ENCODE measurements at places on chromosomes 3 and 15. TPM values are rescaled to one million over a fixed set of nuclear protein-coding genes. Genes with fewer than 3 reads are reported as not detected.
A peak's percentile ranks its signal among the peaks of the same experiment; 100 is the strongest.

Gene SPINK8
- polyA plus RNA-seq, result not detected

Gene STRA6
- polyA plus RNA-seq, result 8.2 TPM

Gene SI
- not detected for polyA plus RNA-seq

Gene KNL1
- polyA plus RNA-seq, result 16.7 TPM

Gene CISH
- polyA plus RNA-seq, result 2.1 TPM

Gene SLC6A20
- 0.05 TPM for polyA plus RNA-seq

Gene LSAMP
- polyA plus RNA-seq, result 1.4 TPM

DNA sequence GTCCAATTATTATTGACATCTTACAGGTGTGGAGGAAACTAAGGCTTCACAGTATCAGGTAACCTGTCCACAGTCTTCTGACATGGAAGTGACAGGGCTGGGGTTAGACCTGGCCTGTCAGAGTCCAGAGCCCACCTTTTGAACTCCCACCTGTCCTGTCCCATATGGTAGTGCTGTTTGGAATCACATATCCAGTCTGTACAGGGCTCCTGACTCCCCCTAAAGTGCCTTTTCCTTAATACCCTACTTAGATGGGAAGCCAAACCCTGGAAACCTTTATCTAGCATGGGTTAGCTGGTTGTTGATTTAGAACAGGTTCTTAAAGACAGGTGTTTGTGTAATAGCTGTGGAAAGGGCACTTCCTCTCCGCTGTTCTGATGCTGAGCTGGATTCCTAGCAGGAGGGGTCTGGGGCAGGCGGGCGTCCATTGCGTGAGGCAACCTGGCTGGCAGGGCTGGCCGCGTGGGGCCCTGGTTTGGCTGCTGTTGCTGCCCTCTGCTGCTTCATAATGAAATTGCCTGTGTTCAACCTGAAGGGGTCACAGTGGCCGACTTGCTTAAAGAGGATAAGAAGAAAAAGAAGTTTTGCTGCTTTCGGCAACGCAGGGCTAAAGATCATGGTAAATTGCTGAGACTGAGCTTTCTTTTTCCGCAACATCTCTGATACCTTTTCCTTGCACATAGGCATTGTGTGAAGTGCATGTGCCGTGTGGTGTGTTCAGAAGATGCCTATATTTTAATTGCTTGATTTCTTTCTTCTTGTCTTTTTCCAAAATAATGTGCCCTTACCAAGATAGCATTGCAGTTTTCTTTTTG, 136.2 kb downstream of the CHDH start:
- peak; percentile 95 for DNase-seq

- no peak for DNase-seq
These were observed 58.0 kb downstream of the ITPR1 start for GRCh38 chr3:4551051-4551711.

DNA sequence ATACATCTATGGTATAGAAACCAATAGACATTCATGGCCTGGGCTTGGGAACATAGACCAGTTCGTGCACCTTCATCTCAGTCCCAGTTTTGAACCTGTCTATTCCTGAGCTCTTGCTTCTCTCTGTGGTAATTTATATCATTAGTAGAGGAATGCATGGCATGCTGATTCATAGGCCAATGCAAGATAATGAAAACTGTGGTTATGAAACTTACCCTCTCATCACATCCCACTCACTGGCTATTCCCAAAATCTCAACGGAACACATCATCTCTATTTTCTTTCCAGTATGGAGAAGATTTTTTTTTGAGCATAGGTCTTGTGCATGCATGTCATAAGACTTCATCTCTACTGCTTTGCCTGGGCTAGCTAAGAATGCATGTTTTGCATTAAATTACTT, 18.7 kb upstream of the P2RY12 start:
- DNase-seq, result no peak

DNA sequence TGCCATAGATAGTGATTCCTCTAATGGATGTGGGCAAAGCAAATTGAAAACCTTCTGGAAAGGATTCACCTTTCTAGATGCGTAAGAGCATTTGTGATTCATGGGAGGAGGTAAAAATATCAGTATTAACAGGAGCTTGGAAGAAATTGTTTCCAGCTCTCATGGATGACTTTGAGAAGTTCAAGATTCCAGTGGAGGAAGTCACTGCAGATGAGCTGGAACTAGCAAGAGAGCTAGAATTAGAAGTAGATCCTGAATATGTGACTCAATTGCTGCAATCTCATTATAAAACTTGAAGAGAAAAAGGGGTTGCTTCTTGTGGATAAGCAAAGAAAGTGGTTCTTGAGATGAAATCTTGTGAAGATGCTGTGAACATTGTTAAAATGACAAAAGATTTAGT, 88.0 kb upstream of the ACKR4 start:
- no peak for DNase-seq

DNA sequence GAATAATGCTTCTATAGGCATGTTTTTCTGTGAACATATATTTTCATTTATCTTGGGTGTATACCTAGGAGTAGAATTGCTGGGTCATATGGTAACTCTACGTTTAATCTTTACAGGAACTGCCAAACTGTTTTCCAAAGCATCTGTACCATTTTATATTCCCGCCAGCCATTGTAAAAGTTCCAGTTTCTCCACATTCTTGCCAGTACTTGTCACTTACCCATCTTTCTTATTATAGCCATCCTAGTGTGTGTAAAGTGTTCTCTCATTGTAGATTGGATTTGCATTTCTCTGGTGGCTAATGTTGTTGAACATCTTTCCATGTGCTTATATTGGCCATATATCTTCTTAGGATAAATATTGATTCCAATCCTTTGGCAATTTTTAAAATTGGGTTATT, 31.2 kb upstream of the CFAP20DC start:
- DNase-seq, result no peak

DNA sequence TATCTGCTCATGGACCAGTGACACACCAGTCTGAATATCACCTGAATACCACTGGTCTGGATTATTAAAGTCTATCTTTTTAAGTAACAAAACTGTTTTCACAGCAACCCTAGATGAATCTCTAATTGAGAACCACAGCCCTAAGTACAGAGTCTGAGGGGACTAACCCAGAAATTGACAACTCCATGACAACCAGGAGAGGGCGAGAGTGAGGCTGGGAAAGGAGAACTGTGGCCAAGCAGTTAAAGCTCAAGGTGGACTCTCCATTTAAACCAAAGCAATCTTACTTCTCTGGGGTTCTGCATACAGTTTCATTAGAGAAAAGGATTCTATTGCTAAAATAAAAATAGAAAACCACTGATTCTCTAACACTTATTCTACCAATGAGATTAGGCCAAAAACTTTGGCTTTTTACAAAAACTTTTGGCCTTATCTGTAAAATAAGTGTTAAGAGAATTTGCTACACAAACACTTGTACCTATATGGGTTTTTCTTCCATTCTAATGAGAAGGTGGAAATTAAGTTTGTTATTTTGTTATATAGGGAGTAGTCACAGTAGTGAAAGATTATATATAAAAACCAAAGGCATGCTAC, 11.4 kb downstream of the NEK10 start:
- DNase-seq, result peak; percentile 82

DNA sequence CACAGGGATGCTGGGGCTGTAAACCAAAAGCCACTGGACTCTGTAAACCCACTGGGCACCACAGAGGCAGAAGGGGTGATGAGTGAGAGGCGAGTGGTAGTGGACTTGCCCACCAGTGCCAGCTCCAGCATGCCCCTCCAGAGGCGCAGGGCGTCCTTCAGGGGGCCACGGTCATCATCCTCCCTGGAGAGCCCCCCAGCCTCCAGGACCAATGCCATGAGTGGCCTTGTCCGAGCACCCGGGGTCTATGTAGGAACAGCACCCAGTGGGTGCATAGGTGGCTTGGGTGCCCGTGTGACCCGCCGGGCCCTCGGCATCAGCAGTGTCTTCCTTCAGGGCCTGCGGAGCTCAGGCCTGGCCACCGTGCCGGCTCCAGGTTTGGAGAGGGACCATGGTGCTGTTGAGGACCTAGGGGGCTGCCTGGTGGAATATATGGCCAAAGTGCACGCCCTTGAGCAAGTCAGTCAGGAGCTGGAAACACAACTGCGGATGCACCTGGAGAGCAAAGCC, at the start of gene BFSP2:
TSS of gene BFSP2 (plus strand) at position 51 of the 510 bp plus-strand sequence. CDS start at position 79, 28 bp downstream.
- no peak for DNase-seq

DNA sequence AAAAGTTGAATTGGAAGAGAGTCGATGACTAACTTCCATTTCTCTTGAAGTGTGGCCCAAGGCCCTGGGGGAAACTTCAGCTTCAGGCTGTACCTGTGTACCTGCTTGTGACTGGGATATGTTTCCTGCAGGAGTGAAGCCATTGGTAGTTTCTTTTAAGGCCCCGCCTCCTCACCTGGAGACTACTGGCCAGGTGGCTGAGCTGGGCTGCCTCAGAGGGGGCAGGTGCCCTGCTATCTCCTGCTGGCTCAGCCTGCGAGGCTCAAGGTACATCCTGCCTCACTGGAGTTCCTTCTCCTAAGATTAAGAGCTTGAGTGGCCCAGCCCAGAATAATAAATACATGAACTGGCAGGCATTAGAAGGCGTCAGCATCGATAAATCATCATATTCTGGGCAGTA, 121.6 kb upstream of the ROPN1 start:
- peak; percentile 12 for DNase-seq

DNA sequence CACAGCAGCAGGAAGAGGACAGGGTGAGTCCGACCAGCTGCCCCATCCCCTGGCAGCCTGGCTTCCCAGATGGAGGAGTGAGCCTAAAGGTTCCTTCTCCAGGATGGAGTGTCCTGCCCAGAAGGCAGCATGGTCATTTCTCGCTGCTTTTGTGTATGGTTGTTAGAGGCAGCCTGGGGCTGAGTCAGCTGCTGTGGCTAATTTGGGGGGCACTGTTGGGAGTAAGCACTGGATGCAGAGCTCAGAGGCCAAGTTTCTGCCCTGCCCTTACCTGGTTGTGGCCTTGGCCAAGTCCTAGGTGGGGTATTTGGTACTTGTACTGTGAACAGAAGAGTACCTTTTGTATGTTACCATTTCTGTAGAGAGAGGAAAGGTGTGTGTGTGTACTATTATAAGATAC, 78.6 kb downstream of the ADAMTS7 start:
- DNase-seq, result no peak
